ENCODE measurements at places on chromosomes 3 and 15. TPM values are rescaled to one million over a fixed set of nuclear protein-coding genes. Genes with fewer than 3 reads are reported as not detected.

The TMEM40 gene
- not detected for total RNA-seq

The TUBGCP5 gene
- 21.7 TPM for total RNA-seq

The UQCC5 gene
- 11.7 TPM for total RNA-seq

The HYAL3 gene
- 9.2 TPM for total RNA-seq

DNA sequence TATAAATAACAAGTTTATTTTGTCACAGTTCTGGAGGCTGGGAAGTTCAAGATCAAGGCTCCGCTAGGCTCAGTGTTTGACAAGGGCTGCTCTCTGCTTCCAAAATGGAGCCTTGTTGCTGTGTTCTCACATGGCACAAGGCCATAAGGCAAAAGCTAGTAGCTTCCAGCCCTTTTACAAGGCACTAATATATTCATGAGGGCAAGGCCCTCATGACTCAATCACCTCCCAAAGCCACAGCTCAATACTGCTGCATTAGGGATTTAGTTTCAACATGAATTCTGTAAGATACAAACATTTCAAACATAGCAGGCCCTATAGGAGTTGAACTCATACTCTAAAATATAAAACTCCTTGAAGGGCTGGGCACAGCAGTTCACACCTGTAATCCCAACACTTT is 30.2 kb downstream of the ZBTB11 start:
- H3K4me3 ChIP-seq = no peak overlapping the region
- peaks cover 36% of the 10 kb centered on the region for H3K4me1 ChIP-seq

GRCh38 chr15:98874773-98875172 is 132.8 kb downstream of the PGPEP1L start:
- no peak for DNase-seq
- peaks cover 5% of the 10 kb centered on the region for H3K36me3 ChIP-seq
- no peaks in the 10 kb centered on the region for H3K27me3 ChIP-seq
- H3K4me3 ChIP-seq = no peak overlapping the region
- peaks cover 15% of the 10 kb centered on the region for H3K4me1 ChIP-seq
- H3K27ac ChIP-seq = no peak overlapping the region

DNA sequence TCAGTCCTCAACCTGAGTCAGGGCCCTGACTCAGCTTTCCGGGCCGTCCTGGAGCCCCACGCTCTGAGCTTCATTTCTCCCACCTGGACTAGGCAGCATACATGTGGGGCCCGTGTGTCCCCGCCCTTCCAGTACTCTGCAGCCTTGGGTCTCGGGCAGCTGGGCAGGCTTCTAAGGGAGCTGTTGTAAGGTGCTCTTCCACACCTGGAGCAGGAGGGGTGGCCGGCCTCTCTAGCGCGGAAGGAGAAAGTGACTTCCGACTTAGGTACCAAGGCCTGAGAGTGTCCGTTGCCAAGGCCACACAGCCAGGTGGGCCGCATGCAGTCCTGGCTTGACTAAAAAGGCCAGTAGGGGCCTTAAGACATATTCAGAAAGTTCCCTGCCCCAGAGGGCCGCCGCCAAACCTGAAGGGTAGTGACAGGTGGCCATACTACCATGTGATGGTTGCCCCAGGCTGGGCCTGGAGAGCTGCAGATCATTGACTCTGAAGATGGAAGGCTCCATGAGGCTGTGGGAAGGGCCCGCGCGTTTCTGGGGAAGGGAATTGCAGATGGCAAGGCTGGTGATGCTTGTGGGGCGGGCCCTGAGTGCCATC is 9.4 kb upstream of the SEMA3B start:
- H3K27me3 ChIP-seq = no peaks in the 10 kb centered on the region
- H3K36me3 ChIP-seq = peaks cover 28% of the 10 kb centered on the region
- H3K4me3 ChIP-seq = peak overlapping the region; percentile 51

DNA sequence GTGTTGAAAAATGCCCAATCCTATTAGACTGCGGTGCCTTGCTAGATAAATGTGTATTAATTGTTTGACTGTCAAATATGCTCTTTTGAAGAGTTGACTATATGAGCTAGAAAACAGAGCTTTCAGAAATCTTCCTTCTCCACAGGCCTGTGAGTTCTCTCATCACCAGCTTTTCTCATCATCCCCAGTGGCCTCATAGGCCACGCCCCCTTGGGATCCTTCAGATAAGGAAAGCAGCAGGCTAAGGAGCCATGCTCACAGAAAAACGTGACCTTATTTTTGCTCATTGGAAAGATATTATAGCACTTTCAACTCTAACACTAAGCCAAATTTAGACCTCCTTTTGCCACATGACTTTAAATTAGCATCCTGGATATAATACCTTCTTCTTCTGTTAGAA is 514.4 kb upstream of the ARRDC4 start:
- H3K4me3 ChIP-seq = no peak overlapping the region
- H3K27ac ChIP-seq = no peak overlapping the region
- H3K27me3 ChIP-seq = no peaks in the 10 kb centered on the region
- no peaks in the 10 kb centered on the region for H3K36me3 ChIP-seq

DNA sequence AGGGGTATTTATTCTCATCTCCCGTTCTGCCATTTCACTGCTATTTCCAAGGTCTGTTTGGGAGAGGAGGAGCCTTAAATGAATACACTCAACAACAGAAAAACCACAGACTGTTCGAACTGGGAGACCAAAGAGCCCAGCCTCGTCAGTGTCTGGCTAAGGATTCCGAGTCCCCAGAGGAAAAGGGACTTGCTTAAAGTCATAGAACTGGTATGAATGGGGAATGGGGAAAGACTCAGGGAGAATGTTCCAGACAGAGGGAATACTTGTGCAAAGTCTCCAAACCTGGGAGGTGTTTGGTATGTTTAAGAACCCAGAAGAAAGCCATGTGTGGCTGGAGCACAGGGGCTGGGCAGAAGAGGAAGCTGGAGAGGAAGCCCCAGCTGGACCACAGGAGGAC is 46.9 kb downstream of the FAM43A start:
- no peaks in the 10 kb centered on the region for H3K4me1 ChIP-seq
- peaks cover 35% of the 10 kb centered on the region for H3K27me3 ChIP-seq
- no peak for DNase-seq
- H3K4me3 ChIP-seq = no peak overlapping the region
- H3K27ac ChIP-seq = no peak overlapping the region

GRCh38 chr3:194952841-194953241 is 267.2 kb downstream of the FAM43A start:
- no peak overlapping the region for H3K27ac ChIP-seq
- H3K4me3 ChIP-seq = no peak overlapping the region
- H3K27me3 ChIP-seq = no peaks in the 10 kb centered on the region
- H3K4me1 ChIP-seq = no peaks in the 10 kb centered on the region

DNA sequence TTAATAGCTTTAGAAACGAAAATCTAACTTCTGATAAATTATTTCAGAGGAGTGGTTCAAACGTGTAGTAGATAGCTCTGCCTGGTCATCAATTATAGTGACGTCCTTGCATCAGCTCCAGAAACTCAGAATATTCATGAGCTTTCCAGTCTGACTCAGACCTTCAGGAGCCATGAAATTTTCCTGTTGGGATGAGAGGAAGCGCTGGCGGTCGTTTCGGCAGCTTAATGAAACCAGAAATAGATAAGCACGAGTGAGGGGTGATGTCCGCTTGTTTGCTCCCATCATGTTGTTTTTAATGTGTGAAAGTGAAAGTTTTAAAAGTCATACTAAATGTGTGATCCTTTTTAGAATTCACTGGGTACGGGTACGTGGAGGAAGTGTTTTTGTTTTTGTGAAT is 141.1 kb downstream of the PGPEP1L start:
- no peaks in the 10 kb centered on the region for H3K27me3 ChIP-seq
- peak overlapping the region; percentile 77 for H3K4me3 ChIP-seq
- H3K36me3 ChIP-seq = peaks cover 2% of the 10 kb centered on the region
- H3K4me1 ChIP-seq = peaks cover 24% of the 10 kb centered on the region

GRCh38 chr15:23516866-23517265 is 48.6 kb upstream of the MKRN3 start:
- no peaks in the 10 kb centered on the region for H3K4me1 ChIP-seq
- DNase-seq = no peak
- no peaks in the 10 kb centered on the region for H3K36me3 ChIP-seq
- H3K27ac ChIP-seq = no peak overlapping the region

DNA sequence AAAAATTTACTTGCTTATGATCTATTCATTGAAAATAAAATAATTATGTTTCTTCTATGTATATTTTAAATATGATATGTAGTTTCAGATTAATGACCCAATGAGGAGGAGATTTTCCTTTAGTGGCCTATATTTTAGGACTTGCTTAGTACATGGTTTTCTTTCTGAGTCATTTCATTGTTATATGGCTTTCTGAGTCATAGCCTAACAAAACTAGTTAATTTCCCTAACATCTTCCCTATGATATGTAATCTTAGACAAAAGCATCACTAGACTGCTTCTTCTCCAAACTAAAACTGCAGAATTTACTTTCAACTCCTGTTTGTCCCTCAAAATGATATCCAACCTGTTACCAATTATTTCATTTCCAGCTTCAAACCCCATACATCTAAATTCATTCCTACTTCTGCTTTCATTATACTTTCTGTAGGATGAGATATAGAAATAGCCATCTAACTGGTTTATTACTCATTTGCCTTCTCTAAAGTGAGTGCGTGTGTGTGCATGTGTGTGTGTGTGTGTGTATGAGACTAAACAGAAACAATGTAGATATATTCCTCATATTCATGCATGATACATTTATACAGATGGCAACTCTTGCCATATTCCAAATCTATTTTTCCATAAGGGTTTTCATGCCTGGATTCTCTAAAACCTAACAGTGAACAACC is 915.0 kb upstream of the GBE1 start:
- H3K27me3 ChIP-seq = no peaks in the 10 kb centered on the region
- no peak for DNase-seq
- H3K4me3 ChIP-seq = no peak overlapping the region
- no peak overlapping the region for H3K27ac ChIP-seq

GRCh38 chr3:126116526-126116925 is 32.6 kb upstream of the SLC41A3 start:
- H3K27ac ChIP-seq = no peak overlapping the region
- no peaks in the 10 kb centered on the region for H3K27me3 ChIP-seq
- no peak overlapping the region for H3K4me3 ChIP-seq
- H3K36me3 ChIP-seq = no peaks in the 10 kb centered on the region
- DNase-seq = no peak

DNA sequence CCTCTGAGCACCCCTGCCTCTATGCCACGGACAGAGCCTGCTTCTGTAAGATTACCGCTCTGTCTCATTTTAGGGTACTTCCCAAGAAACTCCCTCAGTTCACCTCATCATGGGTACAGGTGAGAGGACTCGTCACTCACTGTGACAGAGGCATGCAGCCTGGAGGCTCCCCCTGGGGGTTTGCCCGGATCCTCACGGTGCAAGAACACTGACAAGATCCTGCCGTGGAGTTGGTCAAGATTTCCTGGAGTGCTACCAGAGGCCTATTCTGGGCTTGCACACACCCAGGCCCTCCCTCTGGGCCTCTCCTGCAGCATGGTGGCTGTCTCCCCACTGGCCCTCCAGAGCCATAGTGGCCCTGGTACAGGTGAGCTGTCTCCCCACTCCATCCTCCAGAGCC is 103.1 kb upstream of the TNIK start:
- H3K27me3 ChIP-seq = no peaks in the 10 kb centered on the region
- peaks cover 60% of the 10 kb centered on the region for H3K4me1 ChIP-seq
- DNase-seq = no peak
- peaks cover 7% of the 10 kb centered on the region for H3K36me3 ChIP-seq
- H3K4me3 ChIP-seq = no peak overlapping the region

GRCh38 chr15:91055548-91056331 is 33.3 kb upstream of the VPS33B start:
- no peak overlapping the region for H3K27ac ChIP-seq
- H3K36me3 ChIP-seq = no peaks in the 10 kb centered on the region
- H3K4me1 ChIP-seq = no peaks in the 10 kb centered on the region
- DNase-seq = peak; percentile 42
- H3K4me3 ChIP-seq = no peak overlapping the region

- no peak overlapping the region for H3K4me3 ChIP-seq
- H3K27me3 ChIP-seq = no peaks in the 10 kb centered on the region
- no peak for DNase-seq
- H3K27ac ChIP-seq = no peak overlapping the region
- H3K4me1 ChIP-seq = no peaks in the 10 kb centered on the region
Observed at GRCh38 chr3:59246719-59247401, 197.0 kb upstream of the CFAP20DC start.

- no peak overlapping the region for H3K4me3 ChIP-seq
- no peaks in the 10 kb centered on the region for H3K27me3 ChIP-seq
- no peaks in the 10 kb centered on the region for H3K4me1 ChIP-seq
- no peaks in the 10 kb centered on the region for H3K36me3 ChIP-seq
- no peak overlapping the region for H3K27ac ChIP-seq
- DNase-seq = no peak
Observed at GRCh38 chr3:74127256-74127655, 487.2 kb downstream of the CNTN3 start.

DNA sequence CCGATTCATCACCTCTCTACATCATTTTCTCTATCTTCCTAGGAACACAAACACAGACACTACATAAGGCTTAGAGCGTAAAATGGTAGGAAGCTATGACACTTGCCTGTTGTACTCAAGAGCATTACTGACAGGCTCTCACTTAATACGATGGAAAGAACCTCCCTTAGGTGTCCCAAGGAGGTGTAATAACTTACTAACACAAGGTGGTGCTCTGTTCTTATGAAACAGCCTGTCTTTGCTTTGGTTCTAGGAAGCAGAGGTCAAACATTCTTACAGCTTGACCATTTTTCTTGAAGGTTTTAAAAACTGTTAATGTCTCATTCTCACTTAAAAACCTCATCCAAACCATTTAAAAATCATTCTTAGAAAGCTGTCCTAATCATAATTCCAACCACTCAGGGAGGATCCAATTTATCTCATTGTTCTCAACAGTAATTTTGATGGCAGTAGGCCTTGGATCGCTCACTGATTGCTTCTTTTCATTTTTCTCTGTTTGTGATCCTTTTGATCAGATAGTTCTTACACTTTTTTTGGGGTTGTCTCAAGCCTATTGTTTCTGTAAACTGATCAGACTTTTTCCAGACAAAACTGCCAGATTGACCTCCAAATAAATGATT is 317.8 kb upstream of the AGTR1 start:
- H3K27me3 ChIP-seq = no peaks in the 10 kb centered on the region
- H3K36me3 ChIP-seq = no peaks in the 10 kb centered on the region
- H3K4me3 ChIP-seq = no peak overlapping the region
- H3K27ac ChIP-seq = no peak overlapping the region

- H3K27ac ChIP-seq = no peak overlapping the region
- H3K36me3 ChIP-seq = no peaks in the 10 kb centered on the region
- peaks cover 3% of the 10 kb centered on the region for H3K4me1 ChIP-seq
- no peak for DNase-seq
- H3K27me3 ChIP-seq = no peaks in the 10 kb centered on the region
- no peak overlapping the region for H3K4me3 ChIP-seq
Observed at GRCh38 chr3:51276046-51276445, 109.0 kb upstream of the MANF start.

GRCh38 chr15:66228807-66229735 is 24.5 kb downstream of the MEGF11 start:
- H3K4me1 ChIP-seq = no peaks in the 10 kb centered on the region
- no peaks in the 10 kb centered on the region for H3K27me3 ChIP-seq
